SJSA1 (cell line): ENCODE measurements at places on chromosomes 5 and 9.

GRCh38 chr9:92613268-92614122, 56.4 kb downstream of the IPPK start:
- DNase-seq = no peak

- DNase-seq = no peak
Measured at GRCh38 chr5:116824751-116825438, 250.3 kb upstream of the SEMA6A start.

- no peak for DNase-seq
Measured at GRCh38 chr5:33997331-33997983, 10.4 kb downstream of the AMACR start.

GRCh38 chr5:136192015-136192525, 892 bp downstream of the SMIM32 start:
- peak; percentile 43 for DNase-seq

DNA sequence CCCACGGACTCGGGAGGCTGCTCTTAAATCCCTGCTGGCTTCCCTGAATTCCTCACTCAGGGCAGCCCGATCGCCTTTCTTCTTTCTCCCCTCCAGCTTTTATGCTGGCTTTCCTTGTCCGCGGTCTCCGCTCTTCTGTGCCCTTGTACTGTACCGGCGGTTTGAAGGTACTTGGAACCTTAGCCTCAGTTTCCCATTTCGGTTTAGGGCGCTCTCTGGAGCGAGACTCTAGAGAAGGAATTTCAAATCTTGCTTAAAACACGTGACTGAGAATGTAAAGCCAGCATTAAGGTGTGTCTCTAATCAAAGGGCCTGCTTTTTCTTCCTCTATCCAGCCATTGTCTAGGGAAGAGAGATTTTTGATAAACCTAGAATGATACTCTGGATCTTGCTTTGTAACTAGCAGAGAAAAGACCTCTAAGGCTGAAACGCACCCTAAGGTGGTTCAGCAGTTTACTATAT, 650 bp downstream of the GPR107 start:
- no peak for DNase-seq

GRCh38 chr5:57839025-57839424, 356.4 kb upstream of the ACTBL2 start:
- DNase-seq = peak; percentile 60

- peak; percentile 59 for DNase-seq
Measured at GRCh38 chr9:108444400-108445358, 411.1 kb downstream of the ACTL7B start.

- no peak for DNase-seq
Measured at GRCh38 chr5:65172486-65173129, 309.1 kb downstream of the ADAMTS6 start.

GRCh38 chr9:85741095-85741874, 469 bp downstream of the AGTPBP1 start:
- DNase-seq = peak; percentile 81

- no peak for DNase-seq
Measured at GRCh38 chr5:154461531-154461930, 15.7 kb downstream of the SAP30L start.

- no peak for DNase-seq
Measured at GRCh38 chr5:42919600-42919999, 107.9 kb upstream of the SELENOP start.

DNA sequence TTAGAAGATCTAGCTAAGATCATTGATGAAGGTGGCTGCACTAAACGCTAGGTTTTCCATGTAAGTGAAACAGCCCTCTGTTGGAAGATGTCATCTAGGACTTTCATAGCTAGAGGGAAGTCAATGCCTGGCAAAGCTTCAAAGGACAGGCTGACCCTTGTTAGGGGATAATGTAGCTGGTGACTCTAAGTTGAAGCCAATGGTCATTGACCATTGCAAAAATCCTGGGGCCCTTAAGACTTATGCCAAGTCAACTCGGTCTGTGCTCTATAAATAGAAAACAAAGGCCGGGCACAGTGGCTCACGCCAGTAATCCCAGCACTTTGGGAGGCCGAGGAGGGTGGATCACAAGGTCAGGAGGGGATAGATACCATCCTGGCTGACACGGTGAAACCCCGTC, 26.6 kb upstream of the FIBCD1 start:
- DNase-seq = no peak

- peak; percentile 80 for DNase-seq
Measured at GRCh38 chr5:149371296-149371962, 7.7 kb downstream of the IL17B start.

GRCh38 chr5:59615272-59615671, 278.3 kb downstream of the PDE4D start:
- no peak for DNase-seq

- DNase-seq = no peak
Measured at GRCh38 chr5:58675341-58675740, 92.5 kb downstream of the RAB3C start.

- DNase-seq = no peak
Measured at GRCh38 chr5:65084795-65085515, 316.2 kb downstream of the CWC27 start.

GRCh38 chr5:115767424-115767823, 49.0 kb downstream of the CDO1 start:
- DNase-seq = no peak

GRCh38 chr9:38318759-38319495, 73.6 kb upstream of the ALDH1B1 start:
- no peak for DNase-seq

GRCh38 chr5:68342693-68343092, 127.1 kb downstream of the PIK3R1 start:
- DNase-seq = no peak

GRCh38 chr9:99221621-99222415, at the start of the genes ALG2 and SEC61B:
Gene ALG2 (minus strand): TSS chr9:99221942. CDS start chr9:99221894, 48 bp downstream.
Gene SEC61B (plus strand): TSS chr9:99222282. CDS start chr9:99222364, 82 bp downstream.
- DNase-seq = peak; percentile 94

- DNase-seq = no peak
Measured at GRCh38 chr9:123773783-123774182, 156.1 kb downstream of the DENND1A start.

DNA sequence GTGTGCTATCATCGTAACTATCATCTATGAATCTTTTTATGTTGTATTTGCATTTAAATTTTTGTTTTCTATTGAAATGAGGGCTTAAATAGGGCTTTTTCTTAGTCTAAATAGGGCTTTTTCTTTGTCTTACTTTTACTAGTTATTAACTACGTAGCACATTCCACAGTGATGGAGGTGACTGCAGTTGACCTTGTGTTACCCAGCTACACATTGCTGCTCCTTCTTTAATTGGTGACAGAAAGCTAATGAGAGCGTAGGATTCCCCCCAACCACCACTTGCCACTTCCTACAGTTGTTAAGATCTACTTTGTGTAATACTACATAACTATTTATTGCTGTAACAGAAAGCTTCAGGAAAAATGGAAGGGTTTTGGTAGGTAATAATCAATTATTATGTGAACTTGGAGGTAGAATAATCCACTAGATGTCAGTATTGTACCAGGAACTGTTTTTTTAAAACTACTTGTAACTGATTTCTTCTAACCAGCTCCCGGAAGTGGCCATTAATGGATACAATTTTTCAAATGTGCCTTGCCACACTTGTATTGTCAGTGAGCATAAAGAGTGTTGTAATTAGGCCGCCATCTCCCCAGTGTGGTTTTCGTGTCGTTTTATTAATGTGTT, 18.0 kb downstream of the MTRR start:
- DNase-seq = no peak

- DNase-seq = no peak
Measured at GRCh38 chr5:7894860-7895259, 25.9 kb downstream of the MTRR start.

GRCh38 chr5:115169487-115170133, at the start of gene TRIM36:
Gene TRIM36 (minus strand): TSS chr5:115169908. CDS start chr5:115169634, 274 bp downstream.
- peak; percentile 98 for DNase-seq

DNA sequence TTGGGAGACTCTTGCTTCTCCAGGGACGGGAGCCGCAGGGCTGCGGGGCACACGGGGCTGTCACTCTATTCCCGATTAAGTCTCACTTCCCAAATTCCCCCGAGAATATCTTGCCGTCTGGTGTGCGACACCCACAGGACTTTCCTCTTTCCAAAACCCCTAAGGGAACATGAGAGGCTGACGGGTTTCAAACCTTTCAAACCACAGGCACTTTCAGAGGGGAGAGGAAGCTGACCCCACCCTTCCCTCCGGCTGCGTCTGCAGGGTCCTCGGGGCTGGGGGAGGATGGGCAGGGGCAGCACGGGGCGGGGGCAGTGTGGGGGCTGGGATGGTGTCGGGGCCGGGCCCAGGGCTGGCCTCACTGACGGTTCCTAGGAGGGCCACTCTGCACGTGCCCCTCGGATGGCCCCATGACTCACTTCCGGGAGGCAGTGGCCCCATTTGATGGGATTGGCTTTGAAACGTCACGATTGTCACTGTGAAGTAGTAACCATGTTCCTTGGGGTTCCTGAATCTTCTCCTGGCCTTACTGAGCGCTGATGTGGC, 38.2 kb downstream of the SLC9A3 start:
- DNase-seq = no peak
